ENCODE measurements at places on chromosomes 16 and 17. TPM values are rescaled to one million over a fixed set of nuclear protein-coding genes. Genes with fewer than 3 reads are reported as not detected.

Gene ATP1B2
- total RNA-seq = 0.12 TPM

Gene ZPBP2
- total RNA-seq = not detected

Gene ZNF750
- total RNA-seq = not detected

Gene HOXB2
- 10.3 TPM for total RNA-seq

Gene ODAD4
- 0.20 TPM for total RNA-seq

Gene RHBDL3
- total RNA-seq = 0.12 TPM

Gene TNFRSF17
- not detected for total RNA-seq

Gene GAST
- not detected for total RNA-seq

Gene ETV4
- total RNA-seq = 2.5 TPM

Gene RAI1
- 12.0 TPM for total RNA-seq

Gene MED9
- total RNA-seq = 9.8 TPM

All from cardiac ventricle fibroblast (primary cell).